ENCODE measurements at places on chromosomes 6 and 20.

DNA sequence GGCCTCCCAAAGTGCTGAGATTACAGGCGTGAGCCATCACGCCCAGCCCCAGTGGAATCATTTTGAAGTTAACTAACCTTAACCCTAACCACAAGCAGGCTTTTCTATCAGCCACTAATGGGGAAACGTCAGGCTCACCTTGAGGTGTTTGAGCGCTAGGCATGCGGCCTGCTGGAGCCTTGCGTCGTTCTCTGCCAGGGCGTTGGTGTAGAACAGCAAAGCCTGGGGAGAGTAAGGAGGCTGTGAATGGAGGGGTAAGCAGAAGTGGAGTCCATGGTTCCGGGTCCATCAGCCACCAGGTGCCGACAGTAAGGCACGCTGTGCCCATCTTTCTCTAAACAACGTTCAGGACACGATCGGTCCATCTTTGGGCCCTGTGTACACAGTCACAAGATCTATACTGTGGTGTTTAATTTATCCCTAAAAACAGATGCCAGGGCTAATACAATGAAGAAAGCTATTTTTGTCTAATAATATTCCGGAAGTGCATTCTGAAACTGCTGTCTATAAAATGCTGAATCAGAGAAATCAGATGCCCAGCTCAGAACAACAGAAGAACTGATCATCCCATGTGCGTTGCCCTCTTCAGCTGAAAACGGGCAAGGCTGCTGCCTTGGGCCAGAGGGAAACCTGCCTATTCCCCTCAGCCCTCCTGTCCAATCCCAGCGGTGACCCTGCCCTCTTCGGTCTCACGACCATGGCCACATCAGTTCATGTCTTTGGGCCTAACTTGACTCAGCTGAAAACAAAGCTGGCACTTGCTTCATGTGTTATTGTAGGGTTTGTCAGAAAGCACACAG is 79.6 kb downstream of the PTPN1 start:
- DNase-seq = no peak

- DNase-seq = no peak
These were observed 731.9 kb upstream of the FLRT3 start for GRCh38 chr20:15069355-15069754.

GRCh38 chr6:82690283-82690682 is 326.7 kb downstream of the TPBG start:
- DNase-seq = no peak

GRCh38 chr20:43914311-43915210 is at the start of gene TOX2:
TSS of gene TOX2 (plus strand) at chr20:43914852. CDS start at chr20:43914892, 40 bp downstream.
- peak; percentile 64 for DNase-seq

DNA sequence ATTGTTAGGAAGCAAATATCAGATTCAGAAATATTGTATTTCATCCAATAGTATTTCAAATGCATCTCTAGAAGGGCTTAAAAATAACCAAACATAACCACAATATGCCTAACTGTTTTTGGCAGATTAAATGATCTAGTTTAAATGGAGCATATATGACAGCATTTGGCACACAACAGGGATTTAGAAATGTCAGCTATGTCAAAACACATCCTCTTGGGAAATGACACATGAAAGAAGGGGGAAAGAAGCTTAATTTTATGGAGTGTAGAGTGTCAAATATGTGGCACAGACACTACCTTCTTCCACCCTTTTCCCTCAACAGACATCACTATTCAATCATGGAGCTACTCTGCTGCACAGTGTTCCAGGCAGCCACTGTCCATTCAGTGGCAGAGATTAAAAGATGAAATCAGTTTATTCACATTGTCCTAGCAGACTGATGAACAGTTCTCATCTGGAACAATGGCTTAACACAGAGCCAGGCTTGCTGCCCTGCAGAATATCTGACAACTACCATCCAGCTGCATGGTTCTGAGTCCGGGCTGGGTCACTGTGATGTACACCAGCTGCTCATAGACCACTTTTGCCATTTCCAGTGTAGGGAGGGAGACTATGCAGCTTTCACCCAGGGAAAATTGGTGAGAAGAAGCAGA is 349.8 kb downstream of the DHX35 start:
- DNase-seq = no peak

DNA sequence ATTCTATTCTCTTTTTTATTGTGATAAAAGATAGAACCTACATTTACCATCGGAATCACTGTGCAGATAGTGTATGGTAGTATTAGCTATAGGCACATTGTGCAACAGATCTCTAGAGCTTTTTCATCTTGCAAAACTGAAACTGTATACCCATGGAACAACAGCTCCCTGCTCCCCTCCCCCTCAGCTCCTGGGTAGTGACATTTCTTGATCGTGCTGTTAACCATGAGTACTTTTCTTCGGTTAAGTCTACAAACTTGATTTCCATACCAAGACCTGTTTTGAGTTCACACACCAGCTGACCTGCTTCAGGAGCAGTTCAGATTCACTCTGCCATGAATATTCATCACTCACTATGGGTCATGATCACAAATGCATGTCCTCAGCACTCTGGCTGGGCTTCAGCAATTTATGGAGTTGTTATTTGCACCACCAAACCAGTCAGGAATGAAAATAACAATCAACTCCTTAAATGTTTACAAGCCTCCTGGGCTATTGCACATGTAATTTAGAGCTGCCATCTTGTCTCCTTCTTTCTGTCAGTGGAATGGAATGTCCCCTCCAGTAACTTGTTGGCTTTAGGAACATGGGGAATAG is 32.8 kb downstream of the PRDM1 start:
- no peak for DNase-seq

GRCh38 chr6:26187981-26188635 is 100.9 kb downstream of the HFE start:
- DNase-seq = no peak

DNA sequence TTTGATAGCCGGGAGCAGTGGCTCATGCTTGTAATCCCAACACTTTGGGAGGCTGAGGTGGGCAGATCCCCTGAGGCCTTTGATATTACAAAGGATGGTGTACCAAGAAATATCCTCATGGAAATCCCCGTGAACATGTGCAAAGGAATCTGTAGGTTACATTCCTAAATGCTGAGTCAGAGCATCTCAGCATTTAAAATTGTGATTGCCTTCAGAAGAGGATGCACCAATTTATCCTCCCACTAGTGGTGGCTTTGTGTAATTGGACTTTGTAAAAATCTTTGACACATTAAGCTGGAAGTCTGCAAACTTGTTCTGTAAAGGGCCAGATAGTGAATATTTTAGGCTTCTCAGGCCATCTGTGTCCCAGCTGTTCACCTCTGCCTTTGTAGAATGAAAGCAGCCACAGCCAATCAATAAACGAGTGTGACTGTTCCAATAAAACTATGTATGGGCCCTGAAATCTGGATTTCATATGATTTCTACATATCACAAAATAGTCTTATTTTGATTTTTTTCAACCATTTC is 11.8 kb downstream of the TMEM14B start:
- DNase-seq = peak; percentile 65
